ENCODE measurements at places on chromosomes 7 and 10.

GRCh38 chr10:43594944-43595589 lies 11.2 kb upstream of the ZNF485 start:
- no peak for DNase-seq

DNA sequence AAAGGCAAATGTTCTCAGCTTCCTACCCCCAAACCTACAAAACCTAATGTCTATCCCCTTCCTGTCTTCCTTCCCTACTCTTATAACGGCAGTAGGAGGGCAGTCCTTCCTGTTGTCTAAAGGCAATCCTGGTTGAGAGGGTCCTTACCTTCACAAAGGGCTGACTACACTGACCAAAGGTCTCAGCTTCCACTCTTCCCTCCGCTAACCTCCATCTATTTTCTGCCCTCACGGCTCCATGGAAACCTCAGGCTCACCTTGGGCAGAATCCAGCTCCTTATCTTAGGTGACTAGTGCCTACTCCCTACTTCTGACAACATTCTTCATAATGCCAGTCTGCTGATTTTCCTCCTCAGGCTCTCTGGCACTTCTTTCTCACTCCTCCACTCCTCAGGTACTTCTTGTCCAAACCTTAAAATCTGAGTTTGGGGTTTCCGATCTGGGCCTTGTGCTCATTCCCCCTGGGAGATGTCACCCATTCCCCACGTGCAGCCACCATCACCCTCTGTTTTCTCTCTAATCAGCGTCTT lies 542 bp downstream of the FBXL13 start:
- DNase-seq: no peak

DNA sequence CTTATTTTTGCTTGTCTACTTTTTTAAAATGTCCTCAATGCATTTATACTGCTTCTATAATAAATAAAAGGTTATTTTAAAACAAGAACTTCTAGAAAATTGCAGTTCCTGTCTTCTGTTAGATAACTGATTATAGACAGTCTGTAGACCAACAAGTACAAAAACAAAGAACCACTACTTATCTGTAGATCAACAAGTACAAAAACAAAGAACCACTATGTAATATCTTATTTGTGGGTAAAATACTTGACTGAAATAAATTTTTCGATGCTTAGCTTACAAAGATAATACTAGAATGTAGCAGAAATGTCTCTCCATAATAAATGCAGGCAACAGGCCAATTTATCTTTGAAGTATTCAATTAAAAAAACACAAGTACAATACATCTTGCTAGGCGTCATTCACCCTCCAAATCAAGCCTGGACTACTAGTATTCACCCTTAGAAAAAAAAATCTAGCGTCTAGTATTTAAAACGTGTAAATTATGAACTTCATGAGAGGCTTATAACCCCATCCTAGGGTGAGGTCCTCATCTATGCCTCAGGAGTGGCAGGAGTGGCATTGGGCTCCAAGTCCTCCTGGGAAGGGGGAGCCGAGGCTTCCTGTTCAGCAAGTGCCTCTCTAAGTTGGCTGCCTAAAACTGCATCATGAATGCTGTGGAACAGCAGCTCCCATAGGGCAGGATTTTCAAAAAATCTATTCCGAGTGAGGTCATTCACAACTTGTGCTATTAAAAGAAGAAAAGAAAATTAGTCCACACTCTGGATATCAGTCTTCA lies 26.6 kb downstream of the PSMC2 start:
- DNase-seq: no peak

DNA sequence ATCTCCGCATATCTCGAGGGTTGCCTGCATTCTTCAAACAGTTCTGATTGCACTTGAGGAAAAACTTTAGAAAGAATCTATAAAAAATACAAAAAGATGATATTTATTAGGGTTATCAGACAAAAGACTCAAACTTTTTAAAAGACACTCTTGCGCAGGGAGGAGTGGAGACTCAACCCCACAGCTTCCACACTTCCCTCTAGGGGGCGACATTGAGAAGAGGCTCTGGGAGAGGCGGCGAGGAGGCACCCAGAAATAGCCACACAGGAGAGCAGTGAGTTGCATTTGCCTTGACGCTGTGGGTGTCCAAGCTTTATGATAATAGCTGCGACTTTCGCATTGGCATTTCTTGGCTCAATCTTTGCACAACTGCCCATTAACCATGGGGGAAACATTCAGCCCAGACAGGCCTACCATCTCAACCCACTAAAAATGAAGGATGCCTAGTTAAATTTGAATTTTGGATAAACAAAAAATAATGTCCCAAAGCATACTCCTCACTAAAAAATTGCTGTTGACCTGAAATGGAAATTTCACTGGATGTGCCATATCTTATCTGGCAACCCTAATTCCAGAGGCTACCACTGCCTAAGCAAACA lies 86.2 kb downstream of the EBF3 start:
- no peak for DNase-seq

DNA sequence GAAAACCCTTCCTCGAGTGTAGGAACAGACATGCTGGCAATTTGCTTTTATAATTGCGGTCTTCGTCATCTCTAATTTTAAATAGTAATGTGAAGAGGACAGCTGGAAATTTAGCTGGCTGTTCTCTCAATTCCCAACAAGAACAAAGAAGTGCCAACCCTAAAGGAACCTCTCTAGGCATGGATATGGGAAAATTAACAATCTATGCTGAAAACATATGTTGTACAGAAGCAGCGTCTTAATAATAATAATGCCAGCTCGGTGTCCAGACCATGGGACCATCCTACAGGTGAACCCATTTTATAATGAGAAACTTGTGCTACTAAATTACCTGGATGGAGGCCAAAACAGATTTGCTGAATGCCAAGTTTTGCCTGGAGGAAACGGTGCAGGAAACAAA lies 641.4 kb upstream of the MGMT start:
- no peak for DNase-seq

GRCh38 chr7:39554583-39555165 lies 11.5 kb upstream of the YAE1 start:
- DNase-seq: no peak

GRCh38 chr7:95470452-95470851 lies 15.3 kb upstream of the ASB4 start:
- DNase-seq: peak; percentile 35

- DNase-seq: no peak
These were observed 686.1 kb upstream of the IGFBP3 start for GRCh38 chr7:46607176-46607575.
